Tibial nerve (tissue), 4 donors: ENCODE measurements at places on chromosomes 7 and 10.

GRCh38 chr10:127824826-127825225 lies 67.9 kb downstream of the CLRN3 start:
- DNase-seq = no peak
- H3K27ac ChIP-seq = no peak overlapping the region
- H3K4me1 ChIP-seq = no peaks in the 10 kb centered on the region
- H3K36me3 ChIP-seq = no peaks in the 10 kb centered on the region
- no peaks in the 10 kb centered on the region for H3K27me3 ChIP-seq

GRCh38 chr10:62769574-62770242 lies 34.8 kb upstream of the ADO start:
- H3K4me1 ChIP-seq = no peaks in the 10 kb centered on the region
- H3K27me3 ChIP-seq = no peaks in the 10 kb centered on the region
- DNase-seq = no peak
- no peaks in the 10 kb centered on the region for H3K36me3 ChIP-seq
- no peak overlapping the region for H3K4me3 ChIP-seq
- no peak overlapping the region for H3K27ac ChIP-seq

DNA sequence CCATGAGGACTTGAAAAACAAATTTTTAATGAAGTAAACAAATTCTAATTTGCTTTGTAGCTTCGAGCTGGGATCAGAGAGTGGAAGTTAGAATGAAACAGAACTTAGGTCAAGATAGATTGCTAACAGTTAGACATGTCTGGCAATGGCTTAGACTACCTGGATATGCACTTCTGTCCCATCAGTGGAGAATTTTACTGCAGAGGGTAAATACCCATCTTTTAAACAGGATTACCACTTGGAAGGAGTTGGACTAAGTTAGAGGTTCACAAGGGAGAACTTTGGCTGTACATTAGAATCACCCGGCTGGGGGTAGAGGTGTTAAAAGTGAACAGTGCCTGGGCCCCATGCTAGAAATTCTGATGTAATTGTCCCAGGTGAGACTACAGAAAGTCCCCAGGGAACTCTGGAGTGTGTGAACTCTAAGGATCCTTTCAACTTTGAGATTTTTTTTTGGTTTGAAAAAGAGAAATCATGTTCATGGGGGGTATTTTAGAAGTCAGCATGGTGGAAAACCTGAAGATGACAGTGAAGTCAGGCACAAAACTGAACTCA lies 35.5 kb downstream of the ENTPD1 start:
- H3K27ac ChIP-seq = peak overlapping the region; percentile 83
- no peak overlapping the region for H3K4me3 ChIP-seq
- peaks cover 22% of the 10 kb centered on the region for H3K4me1 ChIP-seq
- DNase-seq = no peak
- no peaks in the 10 kb centered on the region for H3K36me3 ChIP-seq

GRCh38 chr7:112782498-112782897 lies 7.7 kb downstream of the TMEM168 start:
- no peaks in the 10 kb centered on the region for H3K27me3 ChIP-seq
- no peak overlapping the region for H3K27ac ChIP-seq
- no peak for DNase-seq

- H3K27ac ChIP-seq = peak within 1 kb of the TSS; percentile 95
- no peaks in the 10 kb centered on the region for H3K4me1 ChIP-seq
- no peaks in the 10 kb centered on the region for H3K36me3 ChIP-seq
- peak; percentile 76 for DNase-seq
- peak within 1 kb of the TSS; percentile 71 for H3K4me3 ChIP-seq
Observed at GRCh38 chr10:21525367-21526187, at the start of gene SKIDA1. TSS of gene SKIDA1 (minus strand) at chr10:21525682. CDS start at chr10:21517822, 7,860 bp downstream.

DNA sequence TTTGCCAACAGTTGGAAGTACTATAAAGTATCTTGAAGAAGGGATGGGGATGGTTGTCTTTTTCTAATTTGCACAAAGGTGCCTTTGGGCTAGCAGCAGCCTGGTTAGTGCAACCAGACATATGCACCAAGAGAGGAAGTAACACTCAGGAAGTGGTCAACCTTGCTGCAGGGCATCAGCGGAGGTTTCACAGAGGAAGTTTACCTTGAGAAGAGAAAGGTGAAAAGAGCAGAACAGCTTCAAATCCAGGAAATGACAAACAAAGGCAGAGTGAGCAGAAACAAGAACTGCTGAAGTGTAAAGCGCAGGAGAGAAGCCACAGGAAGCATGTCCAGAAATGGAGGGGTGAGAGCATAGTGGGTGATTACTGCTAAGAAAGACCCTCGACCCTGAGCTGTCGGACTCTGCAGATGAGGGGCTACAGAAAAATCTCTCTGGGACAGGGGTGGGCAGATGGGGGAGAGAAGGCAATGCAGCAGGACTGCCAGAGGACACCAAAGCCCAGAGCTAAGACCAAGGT lies 66.9 kb downstream of the STK17A start:
- peaks cover 74% of the 10 kb centered on the region for H3K4me1 ChIP-seq
- H3K4me3 ChIP-seq = no peak overlapping the region
- no peak for DNase-seq

GRCh38 chr10:44383749-44384600 lies 922 bp downstream of the CXCL12 start:
- H3K4me3 ChIP-seq = peak overlapping the region; percentile 45
- no peaks in the 10 kb centered on the region for H3K4me1 ChIP-seq
- no peaks in the 10 kb centered on the region for H3K27me3 ChIP-seq
- H3K27ac ChIP-seq = peak overlapping the region; percentile 61
- no peaks in the 10 kb centered on the region for H3K36me3 ChIP-seq

DNA sequence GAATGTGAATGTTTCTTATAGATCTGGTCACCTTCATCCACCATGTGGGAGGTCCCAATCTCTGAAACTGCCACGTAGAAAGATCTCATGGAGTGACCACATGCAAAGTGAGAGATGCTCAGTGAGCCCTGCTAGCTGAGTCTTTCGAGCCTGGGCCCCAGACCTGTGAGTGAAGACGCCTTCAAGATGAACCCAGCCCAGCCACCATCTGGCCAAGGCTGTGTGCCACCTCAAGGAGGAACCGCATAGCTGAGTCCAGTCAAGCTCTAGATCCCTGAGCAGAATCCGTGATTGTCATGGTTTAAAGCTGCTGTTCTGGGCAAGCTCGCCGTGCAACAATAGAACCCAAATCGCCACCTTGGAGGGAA lies 20.2 kb upstream of the PPIF start:
- DNase-seq = no peak
- no peak overlapping the region for H3K4me3 ChIP-seq
- no peaks in the 10 kb centered on the region for H3K27me3 ChIP-seq
- H3K36me3 ChIP-seq = no peaks in the 10 kb centered on the region
- no peak overlapping the region for H3K27ac ChIP-seq

GRCh38 chr10:13775786-13776775 lies 189.3 kb downstream of the PRPF18 start:
- no peaks in the 10 kb centered on the region for H3K36me3 ChIP-seq
- H3K4me1 ChIP-seq = peaks cover 13% of the 10 kb centered on the region
- no peak overlapping the region for H3K27ac ChIP-seq

- H3K27me3 ChIP-seq = no peaks in the 10 kb centered on the region
- no peak overlapping the region for H3K4me3 ChIP-seq
- no peaks in the 10 kb centered on the region for H3K4me1 ChIP-seq
- H3K36me3 ChIP-seq = no peaks in the 10 kb centered on the region
- no peak for DNase-seq
- H3K27ac ChIP-seq = no peak overlapping the region
Observed at GRCh38 chr10:29861811-29862505, 197.4 kb downstream of the JCAD start.

DNA sequence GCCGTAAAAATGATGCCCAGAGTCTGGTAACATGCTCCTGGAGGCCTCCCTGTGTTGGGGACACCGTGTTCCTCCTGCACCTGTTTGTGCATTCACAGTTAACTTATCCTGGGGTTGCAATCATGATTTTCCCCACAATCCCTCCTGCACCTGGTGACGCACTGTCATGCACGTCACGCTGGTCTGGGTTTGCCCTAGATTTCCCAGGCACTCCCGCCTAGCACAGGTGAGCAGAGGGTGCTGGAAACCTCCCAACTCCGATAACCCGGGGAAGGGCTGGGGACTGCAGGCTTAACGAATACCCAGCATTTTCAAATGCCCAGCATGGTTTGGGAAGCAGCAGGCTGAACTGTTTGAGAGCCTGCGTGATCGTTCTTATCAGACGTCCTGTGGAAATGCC lies 427.1 kb downstream of the TCERG1L start:
- H3K27me3 ChIP-seq = no peaks in the 10 kb centered on the region
- H3K36me3 ChIP-seq = no peaks in the 10 kb centered on the region
- H3K4me3 ChIP-seq = no peak overlapping the region
- no peaks in the 10 kb centered on the region for H3K4me1 ChIP-seq

DNA sequence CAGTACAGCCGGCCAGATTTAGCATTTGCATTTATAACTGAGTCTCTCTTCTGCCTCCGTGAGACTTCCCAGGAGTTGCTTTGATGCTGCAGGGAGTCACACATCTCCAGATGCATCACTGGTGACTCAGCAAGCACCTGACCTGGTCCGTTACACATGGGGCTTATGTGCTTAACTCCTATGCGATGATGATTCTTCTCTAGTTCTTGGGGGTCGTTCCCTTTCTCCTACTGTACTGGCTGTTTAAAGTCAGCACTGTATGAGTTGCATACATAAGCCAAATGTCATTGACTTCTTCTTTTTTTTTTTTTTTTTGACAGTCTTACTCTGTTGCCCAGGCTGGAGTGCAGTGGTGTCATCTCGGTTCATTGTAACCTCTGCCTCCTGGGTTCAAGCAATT lies 13.0 kb upstream of the AKR1E2 start:
- H3K27me3 ChIP-seq = no peaks in the 10 kb centered on the region
- no peak for DNase-seq
- H3K36me3 ChIP-seq = no peaks in the 10 kb centered on the region

- no peaks in the 10 kb centered on the region for H3K36me3 ChIP-seq
- no peaks in the 10 kb centered on the region for H3K27me3 ChIP-seq
- no peak overlapping the region for H3K27ac ChIP-seq
- no peak overlapping the region for H3K4me3 ChIP-seq
- DNase-seq = no peak
Observed at GRCh38 chr7:82714883-82715282, 271.3 kb upstream of the CACNA2D1 start.

DNA sequence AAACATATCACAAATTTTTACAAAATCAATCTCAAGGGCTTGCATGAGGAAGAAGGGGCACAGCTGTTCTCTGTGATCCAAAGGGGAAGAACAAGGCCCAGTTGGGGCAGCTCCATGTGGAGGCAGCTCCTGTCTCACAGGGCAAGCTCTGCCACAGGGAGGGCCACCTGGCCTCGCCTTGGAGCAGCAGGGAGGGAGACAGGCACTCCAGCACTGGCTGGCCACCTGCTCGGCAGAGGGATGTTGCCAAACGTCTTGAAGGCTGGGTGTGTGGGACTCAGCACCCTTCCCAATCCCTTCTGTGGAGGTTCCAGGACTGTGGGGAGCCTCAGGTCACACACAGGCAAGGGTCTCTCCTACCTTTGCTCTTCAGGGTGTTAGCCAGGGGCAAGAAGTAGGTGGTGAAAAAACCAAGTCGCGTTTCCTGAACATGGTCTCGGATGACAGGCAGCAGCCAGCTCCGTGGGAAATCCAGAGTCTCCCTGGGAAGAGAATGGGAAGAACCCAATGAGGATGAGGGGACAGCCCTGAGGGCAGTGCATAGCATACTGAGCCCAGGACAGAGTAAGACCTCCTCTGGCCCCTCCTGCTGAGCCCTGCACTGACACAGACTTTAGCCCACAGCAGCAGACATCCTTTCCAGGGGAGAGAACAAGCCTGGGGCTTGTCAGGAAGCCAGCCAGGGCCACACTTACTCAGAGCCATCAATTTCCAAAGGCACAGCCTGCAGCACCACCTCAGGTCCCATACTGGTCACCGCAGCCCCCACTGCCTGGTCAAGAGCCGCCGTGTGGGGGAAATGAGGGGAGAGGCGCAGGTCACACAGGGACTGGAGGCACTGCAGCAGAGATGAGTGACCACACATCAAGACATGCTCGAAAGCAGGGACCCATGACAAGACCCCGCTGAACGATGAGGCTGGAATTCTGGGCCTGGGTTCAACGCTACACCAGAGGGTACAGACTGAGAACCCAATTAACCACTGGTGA lies 21.9 kb downstream of the RRP12 start:
- no peak for DNase-seq
- H3K27ac ChIP-seq = no peak overlapping the region
- no peaks in the 10 kb centered on the region for H3K4me1 ChIP-seq
- no peak overlapping the region for H3K4me3 ChIP-seq

GRCh38 chr10:76248649-76249200 lies 817.3 kb downstream of the LRMDA start:
- no peaks in the 10 kb centered on the region for H3K36me3 ChIP-seq
- no peaks in the 10 kb centered on the region for H3K4me1 ChIP-seq
- DNase-seq = no peak

DNA sequence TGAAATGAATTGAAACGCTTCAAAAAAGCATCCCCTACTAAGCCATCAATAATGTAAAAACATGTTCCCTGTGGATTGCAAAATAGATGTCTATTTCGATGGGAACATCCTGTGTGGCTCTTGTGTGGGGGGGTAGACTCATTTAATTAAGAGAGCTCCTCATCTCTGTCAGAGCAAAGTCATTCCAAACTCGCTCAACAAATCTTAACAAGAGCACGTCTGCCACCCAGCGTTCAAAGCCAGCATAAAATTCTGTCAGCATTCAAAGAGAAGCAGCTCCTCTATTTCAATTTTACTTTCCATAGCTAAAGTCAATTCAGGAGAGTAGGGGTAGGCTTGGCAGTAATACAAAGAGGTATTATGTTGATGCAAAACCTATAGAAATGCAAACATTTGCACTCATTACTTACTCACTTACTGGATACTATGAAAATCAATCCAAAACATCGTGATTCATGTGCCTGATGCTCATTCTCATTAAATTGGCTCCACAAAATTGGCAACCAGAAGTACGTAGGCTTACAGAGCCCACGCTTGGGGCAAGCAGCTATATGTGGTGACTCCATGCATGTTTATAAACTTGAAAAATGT lies 114.9 kb downstream of the IPMK start:
- no peaks in the 10 kb centered on the region for H3K36me3 ChIP-seq
- no peak overlapping the region for H3K4me3 ChIP-seq
- no peaks in the 10 kb centered on the region for H3K4me1 ChIP-seq
- H3K27me3 ChIP-seq = no peaks in the 10 kb centered on the region
- DNase-seq = no peak
- H3K27ac ChIP-seq = no peak overlapping the region

DNA sequence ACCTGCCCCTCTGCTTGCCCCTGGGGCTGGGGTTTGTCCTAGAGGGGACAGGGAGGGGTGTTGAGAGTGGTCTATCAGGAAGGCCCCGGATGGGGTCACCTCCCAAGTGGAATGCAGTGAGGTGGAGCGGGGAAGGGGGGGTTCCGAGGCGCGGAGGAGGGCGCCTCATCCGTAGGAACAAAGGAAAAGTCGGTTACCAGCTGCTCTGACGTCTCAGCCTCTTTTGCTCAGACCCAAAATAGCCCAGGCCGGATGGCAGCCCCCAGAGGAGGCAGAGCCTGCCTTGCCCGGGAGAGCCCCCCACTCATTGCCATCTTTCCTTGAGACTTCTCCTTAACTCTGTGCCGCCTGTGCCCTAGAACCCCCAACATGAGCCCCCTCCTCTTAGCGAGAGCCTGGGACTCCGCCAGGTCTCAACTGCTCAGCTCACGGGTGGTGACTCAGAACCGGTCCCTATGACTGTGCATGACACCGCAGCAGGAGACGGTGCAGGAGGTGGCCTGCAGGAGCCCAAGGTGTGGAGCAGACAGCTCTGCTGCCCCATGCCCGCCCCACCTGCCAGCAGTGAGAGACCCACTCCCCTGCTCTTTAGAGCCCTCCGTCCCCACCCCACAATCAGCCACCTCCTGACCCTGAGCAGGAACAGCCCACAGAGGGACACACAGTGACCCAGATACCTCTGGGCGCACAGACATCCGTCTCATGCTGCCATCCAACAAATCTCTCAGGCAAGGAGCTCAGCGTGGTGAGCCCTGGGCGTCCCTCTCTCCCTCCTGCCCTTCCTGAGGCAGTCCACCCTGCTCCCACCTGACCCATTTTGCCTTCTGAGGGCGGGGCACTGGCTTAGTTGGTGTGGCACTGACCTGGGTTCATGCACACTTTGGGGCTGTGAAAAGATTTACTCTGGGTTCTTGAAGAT lies 13.1 kb downstream of the STX1A start:
- no peaks in the 10 kb centered on the region for H3K27me3 ChIP-seq
- no peak for DNase-seq
- H3K27ac ChIP-seq = no peak overlapping the region
- H3K4me3 ChIP-seq = no peak overlapping the region
